ELR (cell line): ENCODE measurements at places on chromosomes 4 and X.

- DNase-seq: no peak
Measured at GRCh38 chr4:143618811-143619210, 81.7 kb downstream of the FREM3 start.

DNA sequence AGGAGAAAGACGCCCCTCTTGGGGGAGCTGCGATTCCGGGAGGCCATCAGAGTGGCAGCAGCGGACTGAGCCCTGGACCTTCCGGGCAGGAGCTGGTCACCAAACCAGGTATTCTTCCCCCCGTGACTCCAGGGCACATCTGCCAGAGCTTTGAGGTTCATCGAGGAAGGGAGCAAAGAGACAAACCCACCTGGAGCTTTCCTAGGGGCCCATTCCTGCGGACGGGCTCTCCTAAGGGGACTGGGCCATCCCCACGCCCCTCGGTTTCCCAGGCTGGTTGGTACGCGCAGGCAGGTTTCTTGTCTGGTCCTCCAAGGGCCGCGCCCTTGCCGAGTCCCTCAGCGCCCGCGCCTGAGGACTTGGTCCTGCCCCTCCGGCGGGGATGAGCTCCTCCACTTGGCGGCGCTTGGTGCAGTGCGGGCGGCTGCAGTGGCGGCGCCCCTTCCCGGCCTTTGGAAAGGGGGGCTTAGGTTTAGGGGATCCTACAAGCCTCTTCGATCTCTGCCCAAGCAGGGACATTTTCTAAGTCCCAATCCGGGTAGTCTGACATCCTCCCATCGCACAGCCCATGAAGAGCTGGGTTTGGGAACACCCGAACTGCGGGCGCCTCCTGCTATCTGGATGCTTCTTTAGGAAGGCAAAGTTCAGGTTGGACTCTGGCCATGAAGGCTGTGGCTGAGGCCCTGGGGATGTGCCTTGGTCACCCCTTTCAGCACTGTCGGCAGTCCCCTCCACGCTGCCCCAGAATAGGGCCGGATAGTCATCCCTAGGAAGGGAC lies 538 bp downstream of the STBD1 start:
- DNase-seq: peak; percentile 69

GRCh38 chrX:134139090-134139489 lies 97.9 kb upstream of the CCDC160 start:
- DNase-seq: no peak

DNA sequence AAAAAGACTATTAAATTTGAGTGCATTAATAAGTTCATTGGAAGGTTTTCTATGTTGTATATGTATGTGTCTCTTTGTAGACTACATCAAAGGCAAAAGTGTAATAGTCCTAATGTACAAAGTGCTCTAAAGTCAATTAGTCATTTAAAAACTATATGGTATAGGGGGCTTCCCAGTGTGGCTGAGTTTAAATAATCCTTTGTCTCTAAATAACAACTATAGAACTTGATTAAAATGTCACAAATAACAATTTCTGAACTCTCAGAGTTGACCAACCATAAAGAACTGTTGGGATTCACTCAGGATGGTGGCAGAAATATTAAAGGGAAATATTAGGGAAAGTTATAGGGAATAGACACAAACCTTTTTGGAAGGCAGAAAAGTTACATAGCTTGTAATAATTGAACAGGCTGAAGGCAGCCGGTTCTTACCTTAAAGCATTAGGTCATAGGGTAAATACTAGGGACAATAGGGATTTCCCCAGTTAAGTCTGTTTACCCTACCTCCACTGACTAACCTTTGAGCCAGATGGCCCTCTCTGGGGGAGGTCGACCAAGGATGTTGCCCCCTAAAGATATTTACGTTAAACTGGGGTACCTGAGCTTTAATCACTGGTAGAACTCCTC lies 1054.2 kb downstream of the ARAP2 start:
- no peak for DNase-seq

- no peak for DNase-seq
Measured at GRCh38 chr4:85741921-85742591, 267.1 kb downstream of the ARHGAP24 start.

GRCh38 chr4:10006601-10007435 lies 14.5 kb downstream of the SLC2A9 start:
- peak; percentile 17 for DNase-seq

DNA sequence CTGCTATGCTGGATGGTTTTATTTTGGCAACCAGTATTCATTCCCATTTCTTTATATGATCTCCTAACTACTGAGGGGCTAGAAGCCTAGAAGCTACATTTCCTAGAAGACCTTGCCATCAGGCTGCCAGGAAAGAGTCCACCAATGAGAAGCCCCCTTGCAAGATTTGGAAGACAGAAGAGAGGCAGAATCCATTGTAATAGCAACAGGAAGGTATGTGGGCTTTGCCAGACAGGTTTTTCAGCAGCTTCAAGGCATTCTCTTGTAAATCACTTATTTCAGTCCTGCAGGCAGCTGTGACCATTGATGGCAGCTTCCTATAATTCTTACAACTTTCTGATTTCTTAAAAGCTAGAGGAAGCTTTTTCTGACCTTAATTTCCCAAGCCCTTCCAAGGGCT lies 148.3 kb upstream of the NHS start:
- DNase-seq: no peak

- no peak for DNase-seq
Measured at GRCh38 chrX:135094726-135095125, 25.6 kb downstream of the ETDB start.

- no peak for DNase-seq
Measured at GRCh38 chr4:4721636-4722035, 137.8 kb upstream of the MSX1 start.

DNA sequence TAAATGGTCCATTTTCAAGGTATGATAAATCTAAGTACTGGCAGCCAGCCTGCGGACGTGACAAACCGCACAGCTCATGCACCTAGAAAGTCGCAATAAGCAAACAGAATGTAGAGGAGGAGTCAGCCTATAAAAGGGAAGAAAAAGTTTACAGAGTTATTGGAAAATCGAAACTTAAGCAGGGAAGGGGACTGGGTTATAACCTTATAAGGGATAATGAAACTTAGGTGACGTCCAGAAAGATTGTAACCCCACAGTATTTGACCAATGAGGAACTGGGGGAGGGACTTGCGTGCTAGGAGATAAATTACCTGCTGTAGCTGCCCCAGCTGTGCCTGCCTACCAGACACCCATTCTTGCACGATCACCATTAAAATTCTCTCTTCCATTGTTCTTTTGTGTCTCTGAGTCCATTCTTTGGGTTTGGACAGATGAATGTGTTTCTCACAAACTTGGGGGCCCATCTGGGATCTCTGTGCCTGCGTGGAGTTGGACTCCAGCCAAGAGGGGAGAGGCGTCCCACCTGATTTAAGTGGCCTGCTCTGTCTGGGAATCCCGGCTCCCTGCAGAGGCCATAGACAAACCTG lies 61.0 kb downstream of the ZCCHC12 start:
- DNase-seq: no peak

DNA sequence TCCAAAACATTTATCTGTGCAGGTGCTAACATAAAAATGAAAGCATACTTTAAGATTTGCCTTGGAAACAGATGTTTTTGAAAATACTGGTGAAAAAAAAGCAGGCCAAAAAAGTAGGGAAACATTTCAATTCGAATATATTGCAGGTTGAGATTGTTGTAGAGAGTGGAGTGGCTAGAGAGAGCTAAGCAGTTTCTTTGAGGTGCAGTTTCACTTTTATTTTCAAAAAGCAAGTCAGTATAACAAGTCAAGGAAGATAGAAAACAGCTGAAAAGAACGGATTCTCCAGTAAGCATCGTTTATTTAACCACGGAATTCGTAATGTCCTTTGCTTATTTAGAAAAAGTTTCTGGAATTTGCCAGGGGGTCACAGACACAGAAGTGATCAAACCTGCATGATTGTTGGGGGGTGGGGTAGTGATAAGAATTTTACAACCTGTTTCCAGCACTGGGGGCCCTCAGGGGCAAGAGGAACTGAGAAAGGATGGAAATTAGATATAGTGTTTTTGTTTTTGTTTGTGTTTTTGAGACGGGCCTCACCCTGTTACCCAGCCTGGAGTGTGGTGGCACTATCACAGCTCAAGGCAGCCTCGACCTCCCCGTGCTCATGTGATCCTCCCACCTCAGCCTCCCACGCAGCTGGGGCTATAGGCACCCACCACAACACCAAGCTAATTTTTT lies 175.0 kb downstream of the TENM3 start:
- no peak for DNase-seq

DNA sequence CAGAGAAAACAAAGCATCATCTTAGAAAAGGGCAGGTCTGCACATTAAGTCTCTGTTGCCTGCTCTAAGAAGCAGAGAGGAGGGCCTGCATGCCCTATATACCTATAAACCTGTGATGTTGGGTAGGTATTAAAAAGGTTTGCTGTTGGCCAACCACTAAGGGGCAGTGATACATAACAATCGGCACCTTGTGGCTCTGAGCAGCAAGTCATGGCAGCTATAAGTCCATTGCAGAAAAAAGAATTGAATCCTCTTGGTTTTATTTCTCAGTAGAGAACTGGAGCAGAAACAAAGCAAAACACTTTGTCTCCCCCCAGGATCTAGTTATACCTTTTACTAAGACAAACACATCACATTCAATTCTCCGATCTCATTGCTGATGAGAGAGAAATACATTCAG lies 1364.4 kb downstream of the STIM2 start:
- DNase-seq: peak; percentile 57

DNA sequence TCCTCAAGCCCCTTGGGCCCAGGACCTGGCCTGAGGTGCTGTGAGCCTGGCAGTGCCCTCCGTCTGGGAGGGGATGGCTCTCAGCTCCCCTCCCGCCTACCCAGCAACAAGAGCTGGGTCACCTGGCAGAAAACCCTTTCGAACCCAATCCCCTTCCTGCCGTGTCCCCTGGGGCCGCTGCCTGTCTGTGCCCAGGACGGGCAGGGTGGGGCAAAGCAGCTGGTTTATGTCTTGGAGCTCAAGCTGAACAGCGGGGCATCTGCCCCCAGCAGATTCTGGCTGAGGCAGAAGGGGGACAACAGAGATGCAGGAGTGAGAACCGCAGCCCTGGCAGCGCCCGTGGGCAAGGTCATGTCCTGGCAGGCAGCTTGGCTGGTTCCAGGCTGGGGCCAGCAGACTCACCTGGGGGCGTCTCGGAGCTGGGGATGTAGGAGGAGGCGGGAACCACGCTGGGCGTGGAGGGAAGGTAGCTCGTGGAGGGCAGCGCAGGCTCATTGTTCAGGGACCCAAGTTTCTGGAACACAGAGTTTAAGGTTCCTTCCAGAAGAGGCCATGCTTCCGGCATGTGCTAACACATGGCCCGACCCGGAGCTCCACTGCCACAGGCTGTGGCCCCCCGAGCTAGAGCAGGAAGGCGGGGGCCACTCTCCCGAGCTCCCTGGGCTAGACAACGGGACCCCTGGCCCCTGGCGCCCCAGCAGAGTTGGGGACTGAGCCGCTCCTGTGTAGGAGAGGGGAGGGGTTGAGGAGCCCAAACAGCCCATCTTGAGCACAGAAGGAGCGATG lies 24.2 kb downstream of the NELFA start:
- no peak for DNase-seq

DNA sequence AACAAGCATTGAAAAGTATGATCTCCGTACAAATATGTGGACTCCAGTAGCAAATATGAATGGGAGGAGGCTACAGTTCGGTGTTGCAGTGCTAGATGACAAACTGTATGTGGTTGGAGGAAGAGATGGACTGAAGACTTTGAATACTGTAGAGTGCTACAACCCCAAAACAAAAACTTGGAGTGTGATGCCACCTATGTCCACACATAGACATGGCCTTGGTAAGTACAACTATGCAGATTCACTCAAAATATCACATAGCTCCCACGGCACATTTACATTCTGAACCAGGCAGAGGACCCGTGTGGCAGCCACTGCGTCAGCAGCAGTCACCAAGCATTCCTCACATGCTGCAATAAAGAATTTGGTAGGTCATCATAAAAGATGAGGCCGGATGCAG lies 41.3 kb downstream of the KLHL5 start:
- DNase-seq: peak; percentile 8

- peak; percentile 8 for DNase-seq
Measured at GRCh38 chr4:139934057-139934707, 219.8 kb downstream of the MAML3 start.

DNA sequence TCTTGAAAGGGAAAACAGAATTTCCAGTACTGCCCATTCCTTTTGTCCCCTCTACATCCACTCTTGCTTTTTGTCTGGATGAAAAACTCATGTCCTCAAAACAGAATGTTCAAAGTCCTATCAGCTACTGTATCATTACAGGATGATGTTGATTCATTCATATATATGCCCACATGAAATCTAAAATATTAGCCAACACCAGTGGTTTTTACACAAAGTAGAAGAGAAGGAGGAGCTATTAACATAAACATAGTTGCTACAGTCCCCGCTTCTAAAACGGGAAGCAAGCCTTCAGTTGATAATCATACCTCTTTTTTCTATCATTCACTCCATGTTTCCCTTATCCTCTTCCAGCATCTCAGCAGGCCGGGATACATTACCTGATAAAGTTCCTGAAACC lies 7.7 kb upstream of the THOC2 start:
- DNase-seq: no peak

DNA sequence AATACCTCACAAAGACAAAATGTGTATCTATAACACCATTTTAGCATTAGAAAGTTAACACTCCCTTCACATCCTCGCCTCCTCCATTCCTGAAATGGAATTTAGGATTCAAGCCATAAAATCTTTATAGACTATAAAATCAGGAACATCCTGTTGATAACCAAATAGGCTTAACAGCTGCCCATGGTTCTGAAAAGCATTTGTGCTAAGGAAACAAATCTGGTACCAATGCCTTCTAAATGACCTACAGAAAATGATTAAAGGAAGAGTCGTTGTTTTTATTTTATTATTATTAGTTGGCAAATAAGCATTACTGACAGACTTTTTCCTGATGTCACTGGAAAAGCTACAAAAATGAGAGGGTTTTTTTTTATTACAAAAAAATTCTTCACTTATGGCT lies 79.8 kb downstream of the PAPSS1 start:
- DNase-seq: no peak

- DNase-seq: no peak
Measured at GRCh38 chr4:110190249-110190648, 8.2 kb downstream of the ELOVL6 start.

- DNase-seq: peak; percentile 87
Measured at GRCh38 chr4:33780952-33781791, 2463.1 kb downstream of the ARAP2 start.

- DNase-seq: peak; percentile 24
Measured at GRCh38 chr4:157804986-157805385, 367.8 kb downstream of the GASK1B start.
